Dermis blood vessel endothelial cell (primary cell): ENCODE measurements at places on chromosomes 6 and 20. TPM values are rescaled to one million over a fixed set of nuclear protein-coding genes. Genes with fewer than 3 reads are reported as not detected.

The ADIG gene
- total RNA-seq = not detected in 2 replicates

The MDFI gene
- total RNA-seq = 34.0 and 37.8 TPM in 2 replicates

The MATN4 gene
- 0.09 and 0.17 TPM in 2 replicates for total RNA-seq

The CEP162 gene
- 10.0 and 14.0 TPM in 2 replicates for total RNA-seq

The TPD52L2 gene
- total RNA-seq = 169 and 181 TPM in 2 replicates

The GMPR gene
- total RNA-seq = 26.0 and 29.2 TPM in 2 replicates

The ADAM33 gene
- 0.09 and 0.17 TPM in 2 replicates for total RNA-seq

The SLC4A11 gene
- 7.5 and 14.9 TPM in 2 replicates for total RNA-seq

The C20orf141 gene
- total RNA-seq = not detected in 2 replicates

The TMEM170B gene
- total RNA-seq = 2.4 and 4.1 TPM in 2 replicates

The LY6G6F gene
- not detected in 2 replicates for total RNA-seq

The LRRC1 gene
- 60.1 and 68.8 TPM in 2 replicates for total RNA-seq

The RBBP8NL gene
- not detected in 2 replicates for total RNA-seq

The CRIP3 gene
- 0.34 TPM in 1 of 2 replicates, not detected in the other for total RNA-seq

The MAS1 gene
- total RNA-seq = not detected in 2 replicates

The BPIFB6 gene
- total RNA-seq = not detected in 2 replicates

The WDR46 gene
- total RNA-seq = 65.9 and 75.4 TPM in 2 replicates

The GNAS-AS1 gene
- not detected in 2 replicates for total RNA-seq

The C20orf204 gene
- total RNA-seq = 11.2 and 13.3 TPM in 2 replicates

The YWHAB gene
- 137 and 188 TPM in 2 replicates for total RNA-seq

The TFAP2D gene
- total RNA-seq = not detected in 2 replicates

The RSPO4 gene
- total RNA-seq = not detected in 2 replicates

The PTCRA gene
- not detected in 2 replicates for total RNA-seq

The FAM83B gene
- total RNA-seq = not detected in 2 replicates

The ZC2HC1B gene
- total RNA-seq = not detected in 2 replicates

The CTAGE9 gene
- total RNA-seq = not detected in 2 replicates
